Esophagus (tissue), 2 donors: ENCODE measurements at places on chromosomes 16 and 17. TPM values are rescaled to one million over a fixed set of nuclear protein-coding genes. Genes with fewer than 3 reads are reported as not detected.

Gene KREMEN2
- polyA plus RNA-seq: 1.6 TPM

Gene ABCC3
- polyA plus RNA-seq: 32.0 TPM

Gene HNF1B
- not detected for polyA plus RNA-seq

Gene QPRT
- polyA plus RNA-seq: 0.56 TPM

Gene HSF4
- 22.9 TPM for polyA plus RNA-seq

Gene CD300H
- polyA plus RNA-seq: not detected

Gene ADAD2
- polyA plus RNA-seq: 11.5 TPM

Gene TP53TG3C
- polyA plus RNA-seq: 0.28 TPM

Gene UMOD
- polyA plus RNA-seq: not detected

Gene ITPRIPL2
- polyA plus RNA-seq: 13.3 TPM

Gene NR1D1
- 24.6 TPM for polyA plus RNA-seq

Gene ENDOV
- polyA plus RNA-seq: 11.9 TPM

Gene CCL7
- polyA plus RNA-seq: not detected

Gene DYNLL2
- 14.8 TPM for polyA plus RNA-seq

Gene CRYM
- 5.3 TPM for polyA plus RNA-seq

Gene OR2C1
- 0.04 TPM for polyA plus RNA-seq

Gene HID1
- polyA plus RNA-seq: 6.6 TPM
